ENCODE measurements at places on chromosomes 2 and 18.

- peak; percentile 53 for DNase-seq
These were observed 325.4 kb upstream of the FIGN start for GRCh38 chr2:164061129-164061746.

- no peak for DNase-seq
These were observed 67.0 kb upstream of the APCDD1 start for GRCh38 chr18:10387399-10387798.

GRCh38 chr2:205714058-205714776 lies 31.9 kb downstream of the NRP2 start:
- DNase-seq: no peak

GRCh38 chr2:6184532-6185292 lies 492.5 kb downstream of the SOX11 start:
- no peak for DNase-seq

DNA sequence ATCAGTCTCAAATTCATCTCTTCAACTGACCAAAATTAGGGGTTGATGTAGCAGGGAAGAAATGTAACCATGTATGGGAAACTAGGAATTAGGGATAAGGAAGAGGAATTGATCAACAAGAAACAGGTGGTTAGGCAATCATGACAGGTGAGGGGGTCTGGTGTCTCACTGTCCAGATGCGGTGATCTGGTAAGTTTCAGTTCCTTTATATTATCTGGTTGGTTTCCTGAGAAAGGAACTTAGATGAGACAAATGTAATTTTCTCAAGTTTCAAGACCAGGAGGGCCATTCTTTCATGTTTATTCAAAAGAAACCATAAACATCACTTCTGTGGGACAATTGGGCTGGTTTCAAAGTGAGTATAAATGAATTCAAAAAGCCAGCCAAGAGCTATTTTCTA lies 306.2 kb upstream of the KCNJ3 start:
- no peak for DNase-seq

DNA sequence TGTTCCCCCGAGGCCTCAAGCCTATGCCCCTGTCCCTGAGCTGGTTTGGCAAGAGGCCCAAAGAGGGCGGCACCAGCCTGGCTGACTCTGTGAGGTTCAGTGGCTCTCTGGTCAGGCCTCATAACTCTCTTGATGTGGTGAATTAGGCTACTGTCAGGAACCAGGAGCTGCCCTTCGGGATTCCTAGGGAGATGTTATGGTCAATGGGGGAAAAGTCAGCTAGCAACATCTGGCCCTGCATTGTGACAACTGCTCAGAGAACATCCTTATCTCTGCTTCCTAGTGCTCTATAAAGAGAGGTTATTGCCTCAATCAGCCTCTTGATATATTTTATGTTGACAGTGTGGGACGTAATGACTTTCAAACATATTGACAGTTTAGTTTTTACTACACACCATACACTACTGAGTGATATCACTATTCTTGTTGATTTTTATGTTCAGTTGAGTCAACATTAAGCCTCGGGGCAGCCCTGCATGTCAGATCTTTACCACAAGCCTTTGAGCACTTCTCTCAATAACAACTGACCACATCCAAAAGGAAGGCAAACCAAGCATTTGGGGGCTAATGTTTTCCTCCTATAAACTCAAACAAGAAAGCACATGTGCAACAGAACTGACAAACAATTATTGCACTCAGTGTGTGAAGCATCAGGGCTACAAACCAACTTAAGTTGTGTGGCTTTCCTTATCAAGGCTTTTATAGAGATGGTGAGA lies 448.3 kb upstream of the SLC14A2 start:
- DNase-seq: peak; percentile 82

GRCh38 chr2:185132501-185133041 lies 534.2 kb downstream of the ZNF804A start:
- DNase-seq: no peak

- peak; percentile 100 for DNase-seq
These were observed 133.3 kb downstream of the GFPT1 start for GRCh38 chr2:69253611-69254301.

DNA sequence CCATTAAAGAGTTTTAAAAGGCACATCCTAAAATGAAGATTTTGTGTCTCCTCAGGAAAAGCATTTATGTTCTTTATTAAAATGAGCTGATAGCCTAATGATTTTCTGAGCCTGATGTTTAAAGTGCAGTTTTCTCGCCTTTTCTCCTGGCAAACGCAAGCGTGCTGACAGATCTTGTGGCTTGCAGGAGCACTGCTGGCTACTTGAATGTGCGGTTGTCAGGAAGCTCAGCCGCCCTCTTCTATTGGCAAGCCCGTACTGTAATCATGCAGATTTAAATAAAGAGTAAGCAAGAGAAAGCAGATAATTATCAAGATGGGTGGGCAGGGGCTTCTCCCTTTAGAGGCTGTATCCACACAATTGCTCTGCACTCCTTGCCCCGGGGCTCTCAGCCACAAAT lies 139.5 kb upstream of the SPHKAP start:
- no peak for DNase-seq

- peak; percentile 62 for DNase-seq
These were observed 53.4 kb downstream of the THADA start for GRCh38 chr2:43542285-43542933.

GRCh38 chr2:232476045-232476444 lies 11.6 kb downstream of the ECEL1 start:
- no peak for DNase-seq

GRCh38 chr2:3519255-3520205 lies at the start of gene ADI1:
TSS of gene ADI1 (minus strand) at chr2:3519531. CDS start at chr2:3519487, 44 bp downstream.
- peak; percentile 77 for DNase-seq

DNA sequence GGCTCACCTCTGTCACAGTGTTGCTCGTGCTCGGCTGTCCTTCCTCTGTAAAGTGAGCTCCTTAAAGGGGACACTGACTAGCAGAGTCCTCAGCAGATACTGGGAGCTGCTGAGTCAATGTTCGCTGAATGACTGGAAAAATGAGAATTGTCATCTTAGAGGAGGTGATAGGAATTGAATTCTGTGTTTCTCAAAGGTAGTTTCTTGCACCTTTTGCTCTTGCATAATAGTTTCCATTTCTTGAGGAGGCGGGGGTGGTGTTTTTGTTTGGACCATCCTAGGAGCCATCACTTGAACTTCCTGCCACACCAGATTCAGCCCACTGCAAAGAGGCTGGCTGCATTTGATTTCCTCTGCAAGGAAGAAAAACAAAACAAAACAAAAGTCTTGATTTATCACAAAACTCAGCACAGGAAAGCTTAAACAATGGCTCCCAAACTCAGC lies 11.4 kb upstream of the RFX8 start:
- no peak for DNase-seq

- no peak for DNase-seq
These were observed 52.1 kb upstream of the DTNA start for GRCh38 chr18:34657860-34658500.
